ENCODE measurements at places on chromosomes 4 and X.
A peak's percentile ranks its signal among the peaks of the same experiment; 100 is the strongest.

- DNase-seq: peak; percentile 1
These were observed 22.5 kb downstream of the STX18 start for GRCh38 chr4:4519297-4519894.

DNA sequence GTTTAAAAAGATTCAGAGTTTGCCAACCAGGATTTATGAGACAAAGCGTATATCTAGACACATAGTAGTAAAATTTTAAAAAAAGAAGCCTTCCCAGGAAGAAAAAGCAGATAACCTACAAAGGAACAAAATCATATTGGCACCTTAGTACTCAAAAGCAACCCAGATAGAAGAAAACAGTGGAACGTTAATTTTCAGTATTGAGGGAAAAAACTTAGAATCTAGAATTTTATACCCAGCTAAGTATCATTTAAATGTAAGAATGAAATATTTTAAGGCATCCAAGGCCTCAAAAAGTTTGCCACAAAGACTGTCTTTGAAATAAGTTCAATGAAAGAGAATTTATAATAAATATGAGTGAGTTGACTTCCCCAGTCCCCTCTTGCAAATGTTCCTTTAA lies 96.5 kb upstream of the EOLA2 start:
- no peak for DNase-seq

DNA sequence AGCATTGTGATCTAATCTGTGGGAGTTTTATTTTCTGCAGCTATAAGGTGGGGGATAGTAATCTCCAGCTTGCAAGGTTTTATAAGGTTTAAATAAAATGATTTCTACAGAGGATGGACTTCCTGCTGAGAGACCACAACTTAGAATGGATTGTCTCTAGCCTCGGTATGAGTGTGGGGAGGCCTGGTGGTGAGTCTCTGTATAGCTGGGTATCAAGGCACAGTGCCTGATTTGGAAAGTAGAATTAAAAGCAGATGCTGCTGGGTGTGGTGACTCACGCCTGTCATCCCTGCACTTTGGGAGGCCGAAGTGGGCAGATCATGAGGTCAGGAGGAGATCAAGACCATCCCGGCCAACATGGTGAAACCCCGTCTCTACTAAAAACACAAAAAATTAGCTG lies 162.0 kb upstream of the GATB start:
- no peak for DNase-seq

DNA sequence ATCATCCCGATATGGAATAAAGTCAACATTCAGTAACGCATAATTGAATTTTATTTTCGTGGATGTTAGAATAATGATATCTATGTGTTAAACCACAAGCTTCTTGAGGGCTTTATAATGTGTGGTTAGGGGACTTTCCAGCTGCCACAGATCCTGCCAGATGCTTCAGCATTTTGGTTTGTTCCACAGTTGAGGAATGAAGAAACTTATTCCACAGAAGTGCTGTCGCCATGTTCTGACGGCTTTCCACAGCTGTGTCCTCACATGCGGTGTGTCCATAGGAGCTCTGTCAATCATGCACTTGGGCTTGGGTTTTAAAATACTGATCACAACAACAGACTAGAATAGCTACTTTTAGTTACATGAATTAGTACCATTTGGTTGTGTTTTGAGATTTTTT lies 411.9 kb downstream of the TRIML1 start:
- no peak for DNase-seq

GRCh38 chrX:108420481-108420880 lies 17.7 kb downstream of the COL4A6 start:
- DNase-seq: no peak

DNA sequence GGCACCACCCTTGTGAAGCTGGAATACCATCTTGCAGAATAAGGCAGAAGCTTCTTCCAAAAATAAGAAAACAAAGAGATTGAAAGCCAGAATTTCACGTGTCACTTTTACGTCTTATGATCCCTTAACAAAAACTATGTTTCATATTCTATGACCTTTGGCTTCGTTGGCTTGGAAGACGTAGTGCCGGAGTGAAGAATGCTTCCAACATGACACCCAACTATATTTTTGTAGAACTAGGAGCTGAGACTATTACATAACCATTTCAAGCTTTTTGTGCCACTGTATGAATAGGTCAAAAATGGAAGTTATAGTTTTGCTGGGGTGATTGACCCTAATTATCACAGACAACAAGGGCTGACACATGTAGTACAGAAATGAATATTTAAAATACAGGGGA lies 996.2 kb downstream of the ADGRL3 start:
- no peak for DNase-seq

- DNase-seq: no peak
These were observed 1261.8 kb downstream of the ADGRL3 start for GRCh38 chr4:62461961-62462360.

DNA sequence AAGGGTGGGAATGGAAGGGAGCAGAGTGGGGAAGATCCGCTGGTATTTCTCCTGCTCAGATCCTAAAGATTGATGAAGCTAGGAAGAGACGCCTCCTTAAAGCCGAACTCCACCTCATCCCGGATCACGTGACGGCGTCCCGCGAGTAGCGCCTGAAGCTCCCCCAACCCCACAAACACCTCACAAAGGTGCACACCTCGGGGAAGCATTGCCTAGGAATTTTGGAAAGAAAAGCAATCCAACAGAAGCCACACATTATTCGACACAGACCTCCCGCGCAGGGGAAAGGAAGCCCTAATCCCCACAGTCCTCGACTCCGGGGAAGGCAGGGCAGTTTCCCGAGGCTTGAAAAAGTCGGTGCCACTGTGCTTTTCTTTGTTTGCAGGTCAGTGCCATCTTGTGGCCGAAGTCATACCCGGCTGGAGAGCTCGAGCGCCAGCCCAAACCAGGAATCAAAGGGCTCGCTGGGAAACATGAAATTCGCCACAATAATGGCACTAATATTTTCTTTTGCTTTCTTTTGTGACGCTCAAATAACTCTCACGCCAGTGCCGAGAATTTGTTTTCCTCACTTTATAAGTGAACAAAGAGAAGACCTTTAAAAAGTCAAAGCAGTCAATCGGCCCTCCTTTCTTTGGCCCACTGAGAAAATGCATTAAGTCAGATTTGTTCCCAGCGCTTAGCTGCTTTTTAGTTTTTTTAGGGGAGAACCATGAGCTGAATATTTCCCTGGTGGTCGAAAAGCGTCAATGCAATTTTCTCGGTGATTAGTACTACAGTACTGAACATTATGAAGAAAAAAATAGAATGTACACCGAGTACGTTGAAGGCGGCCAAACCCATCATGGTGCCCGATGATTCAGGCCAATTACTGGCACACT lies at the start of gene NPY1R:
Gene NPY1R (minus strand): TSS at position 71 of the 881 bp plus-strand sequence. CDS start 6,042 bp downstream, outside the sequence.
- peak; percentile 77 for DNase-seq

- no peak for DNase-seq
These were observed 23.7 kb upstream of the MSANTD1 start for GRCh38 chr4:3225071-3225850.

GRCh38 chrX:12210971-12211370 lies 72.7 kb downstream of the FRMPD4 start:
- DNase-seq: no peak

- peak; percentile 22 for DNase-seq
These were observed 17.0 kb downstream of the LAMP2 start for GRCh38 chrX:120452131-120452530.

GRCh38 chr4:104486716-104487504 lies 7.8 kb downstream of the CXXC4 start:
- peak; percentile 48 for DNase-seq

DNA sequence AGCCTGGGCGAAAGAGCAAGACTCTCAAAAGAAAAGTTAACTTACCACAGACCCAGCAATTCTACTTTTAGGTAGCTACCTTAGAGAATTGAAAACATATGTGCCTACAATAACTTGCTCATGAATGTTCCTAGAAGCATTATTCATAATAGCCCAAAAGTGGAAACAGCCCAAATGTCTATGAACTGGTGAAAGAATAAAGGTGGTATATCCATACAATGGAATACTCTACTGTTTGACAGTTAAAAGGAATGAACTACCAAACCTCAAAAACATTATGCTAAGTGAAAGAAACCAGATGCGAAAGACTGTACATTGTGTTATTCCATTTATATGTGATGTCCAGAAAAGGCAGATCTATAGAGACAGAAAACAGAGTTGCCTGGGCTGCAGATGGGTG lies 131.4 kb downstream of the UCHL1 start:
- DNase-seq: no peak

DNA sequence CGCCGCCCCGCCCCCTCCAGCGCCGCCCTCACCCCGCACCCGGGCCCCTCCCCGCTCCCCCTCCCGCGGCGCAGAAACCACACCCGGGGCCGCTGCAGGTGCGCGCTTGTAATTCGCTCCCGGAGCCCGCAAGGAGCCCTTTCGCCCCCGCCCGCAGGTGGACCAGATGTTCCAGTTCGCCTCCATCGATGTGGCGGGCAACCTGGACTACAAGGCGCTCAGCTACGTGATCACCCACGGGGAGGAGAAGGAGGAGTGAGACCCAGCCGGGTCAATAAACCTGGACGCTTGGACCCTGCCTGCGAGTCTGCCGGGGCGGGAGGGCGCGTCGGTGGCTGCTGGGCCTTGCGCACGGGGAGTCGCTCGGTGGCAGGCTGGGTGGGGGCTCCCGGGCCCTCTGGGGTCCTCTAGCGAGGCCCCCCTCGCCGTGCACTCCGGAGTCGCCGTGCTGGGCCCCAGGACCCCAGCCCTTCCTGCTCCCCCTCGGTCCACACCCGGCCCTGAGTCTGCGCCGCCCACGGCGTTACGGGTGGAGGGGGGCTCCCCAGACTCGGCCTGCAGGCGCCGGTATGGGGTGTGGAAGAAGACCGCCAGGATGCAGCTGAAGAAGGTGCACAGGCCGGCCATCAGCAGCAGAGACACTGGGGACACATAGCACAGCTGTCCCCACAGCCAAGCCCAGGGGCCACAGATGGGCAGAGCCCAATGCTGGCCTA lies 7.1 kb downstream of the SLC49A3 start:
- DNase-seq: peak; percentile 27

DNA sequence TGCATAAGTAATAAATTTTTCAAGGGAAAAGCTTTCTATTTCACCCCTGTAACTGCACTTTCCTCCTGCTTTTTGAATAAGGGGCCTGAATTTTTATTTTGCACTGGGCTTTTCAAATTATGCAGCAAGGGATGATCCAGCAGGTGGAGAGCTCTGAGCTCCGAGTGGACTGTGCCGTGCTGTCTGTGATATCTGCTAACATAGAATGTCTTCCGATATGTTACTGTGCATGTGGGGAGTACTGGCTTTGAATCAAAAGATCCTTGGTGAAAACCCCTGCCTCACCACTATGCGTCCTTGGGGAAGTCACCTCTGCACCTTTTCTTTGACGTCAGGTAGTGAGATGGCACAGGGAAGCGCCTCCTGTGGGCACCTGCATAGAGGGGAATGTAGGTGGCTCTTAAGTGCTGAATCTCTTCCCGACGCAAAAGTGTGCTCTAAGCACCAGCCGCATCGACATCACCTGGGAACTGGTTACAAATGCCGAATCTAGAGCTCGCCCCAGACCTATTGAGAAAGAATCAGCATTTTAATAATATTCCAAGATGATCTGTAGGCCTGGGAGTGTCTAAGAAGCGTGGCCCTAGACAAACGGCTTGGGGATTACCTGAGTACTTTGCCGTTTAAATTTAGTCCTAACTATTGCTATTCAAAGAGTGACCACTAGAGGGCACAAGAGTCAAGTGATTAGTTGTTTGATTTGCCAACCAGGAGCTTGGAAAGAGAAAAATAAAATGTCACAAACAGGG lies 19.2 kb upstream of the WFS1 start:
- peak; percentile 50 for DNase-seq

GRCh38 chr4:94660614-94661013 lies 97.1 kb upstream of the BMPR1B start:
- no peak for DNase-seq

DNA sequence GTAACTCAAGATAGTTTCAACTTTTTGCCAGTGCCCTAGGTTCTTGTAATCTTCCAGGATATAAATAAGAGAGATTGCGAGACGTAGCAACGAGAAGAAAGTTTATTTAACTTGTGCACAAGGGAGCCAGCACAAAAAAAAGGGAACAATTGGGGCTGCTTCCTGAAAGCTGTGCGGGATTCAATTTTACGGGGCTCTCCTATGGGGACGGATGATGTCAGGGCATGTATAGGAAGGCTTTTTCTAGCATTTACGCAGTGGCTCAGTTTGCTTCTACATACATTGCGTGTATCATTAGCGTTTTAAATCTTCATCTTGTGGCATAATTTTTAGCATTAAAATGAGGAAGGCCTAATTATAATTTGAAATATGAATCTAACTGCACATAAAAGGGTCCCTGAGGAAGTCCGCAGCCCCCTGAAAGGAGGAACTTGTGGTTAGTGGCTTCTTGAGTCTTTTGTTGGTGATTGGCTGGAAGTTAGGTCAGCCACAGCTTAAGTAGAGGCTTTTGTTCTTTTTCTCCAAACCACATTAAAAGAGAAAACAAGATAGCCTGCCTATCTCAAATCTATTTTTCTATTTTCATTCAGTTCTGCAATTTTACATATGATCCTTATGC lies 668.2 kb upstream of the NDST4 start:
- no peak for DNase-seq

DNA sequence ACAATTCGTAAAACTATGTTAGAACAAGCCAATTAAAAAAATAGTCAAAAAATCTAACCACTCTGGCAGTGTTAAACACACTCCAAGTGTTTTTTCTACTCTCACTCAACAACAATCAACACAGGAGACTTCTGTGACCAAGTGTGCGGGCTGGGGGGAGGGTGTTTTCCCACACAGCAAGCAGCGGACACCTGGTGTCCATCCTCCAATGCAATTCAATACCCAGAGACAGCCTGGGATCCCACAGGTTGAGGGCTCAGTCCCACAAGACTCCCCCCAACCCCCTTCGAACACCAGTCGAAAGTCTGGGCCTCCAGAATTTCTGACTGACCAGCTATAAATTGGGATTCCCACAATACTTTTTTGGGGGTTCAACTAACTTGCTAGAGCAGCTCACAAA lies 8.3 kb upstream of the PIM2 start:
- no peak for DNase-seq

GRCh38 chr4:153156263-153156662 lies 48.0 kb upstream of the TRIM2 start:
- no peak for DNase-seq

- DNase-seq: no peak
These were observed 1495.3 kb upstream of the PCDH7 start for GRCh38 chr4:29224911-29225310.

DNA sequence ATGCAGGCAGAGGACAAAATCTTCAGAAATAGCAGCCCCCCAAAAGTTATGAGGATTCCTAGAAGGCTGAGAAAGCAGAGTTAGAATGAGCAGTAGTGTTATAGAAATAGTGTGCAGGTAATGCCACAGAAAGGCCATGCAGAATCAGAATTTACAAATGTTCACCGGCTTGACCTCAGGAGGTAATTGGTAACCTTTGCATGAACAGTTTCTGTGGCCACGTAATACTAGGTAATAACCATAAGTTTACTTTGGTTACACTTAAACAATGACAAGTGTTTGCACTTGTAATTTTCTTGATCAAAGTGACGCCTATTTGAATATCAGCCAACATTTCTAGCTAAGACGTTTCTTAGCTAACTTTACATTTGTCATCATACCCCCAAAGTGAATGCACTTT lies 393.6 kb downstream of the GPAT3 start:
- peak; percentile 17 for DNase-seq
